ENCODE measurements at places on chromosomes 11 and 22.

DNA sequence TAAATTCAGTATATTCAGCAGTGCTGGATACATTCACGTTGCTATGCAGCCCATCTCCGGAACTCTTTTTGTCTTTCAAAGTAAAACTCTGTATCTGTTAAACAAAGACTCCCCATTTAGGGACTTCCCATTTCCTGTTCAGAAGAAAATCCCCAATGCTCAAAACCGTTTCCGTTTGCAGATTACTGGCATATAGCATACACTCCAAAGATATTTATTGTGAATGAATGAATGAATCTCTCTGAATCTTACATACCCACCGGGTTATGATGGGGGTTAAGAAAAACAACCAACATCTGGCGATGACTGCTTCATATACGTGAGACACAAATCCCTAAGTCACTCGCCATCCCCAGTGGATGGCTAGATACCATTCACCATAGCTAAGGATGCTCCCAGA lies 1.6 kb downstream of the THY1 start:
- DNase-seq = no peak

DNA sequence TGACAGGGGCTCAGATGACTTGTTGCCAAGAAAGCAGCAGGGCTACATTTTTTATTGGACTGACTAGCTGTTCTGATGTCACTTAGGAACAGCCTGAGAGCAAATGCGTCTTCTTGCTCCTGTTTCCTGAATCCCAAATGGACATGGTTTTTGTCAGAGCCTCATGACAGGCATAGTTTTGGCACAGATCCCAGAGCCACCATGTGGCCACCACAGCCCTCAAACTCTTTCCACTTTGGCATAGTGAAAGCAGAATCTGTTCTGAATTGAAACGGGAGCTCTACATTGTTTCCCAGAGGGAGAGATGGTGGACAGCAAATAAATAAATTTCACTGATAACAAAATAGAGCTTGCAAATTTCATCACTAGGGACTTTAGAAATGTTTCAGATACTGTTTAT lies 222.2 kb downstream of the C11orf87 start:
- peak; percentile 43 for DNase-seq

DNA sequence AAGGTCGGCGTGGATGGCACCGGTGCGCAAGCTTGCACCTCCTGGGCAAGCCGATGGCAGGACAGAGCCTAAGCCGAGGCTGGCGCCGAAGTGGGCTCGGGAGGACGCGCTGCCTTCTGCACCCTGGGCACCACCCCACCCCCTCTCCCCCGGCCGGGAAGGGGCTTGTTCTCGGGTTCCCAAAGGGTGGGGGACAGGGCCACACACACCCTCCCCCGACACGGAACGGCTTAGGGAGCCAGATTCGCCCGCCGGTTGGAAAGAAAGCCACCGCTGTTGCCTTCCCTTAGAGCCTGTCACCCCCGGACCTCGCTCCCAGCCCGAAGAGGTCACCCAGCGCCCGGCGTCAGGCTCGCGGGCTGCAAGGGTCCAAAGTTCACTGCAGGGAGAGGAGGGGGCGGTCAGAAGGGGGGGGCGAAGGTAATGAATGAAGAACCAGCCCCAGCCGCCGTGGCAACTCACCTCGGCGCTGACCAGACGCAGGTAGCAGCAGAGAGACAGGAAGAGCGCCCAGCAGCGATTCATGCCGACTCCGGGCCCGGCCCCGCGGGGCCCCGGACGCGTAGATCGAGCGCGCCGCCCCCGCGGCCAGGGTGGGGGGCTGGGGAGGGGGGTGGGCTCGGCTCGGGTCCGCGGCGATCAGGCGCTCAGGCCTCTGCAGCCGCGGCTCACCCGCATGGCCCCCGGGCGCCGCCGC lies 1.2 kb downstream of the PDGFB start:
- no peak for DNase-seq

DNA sequence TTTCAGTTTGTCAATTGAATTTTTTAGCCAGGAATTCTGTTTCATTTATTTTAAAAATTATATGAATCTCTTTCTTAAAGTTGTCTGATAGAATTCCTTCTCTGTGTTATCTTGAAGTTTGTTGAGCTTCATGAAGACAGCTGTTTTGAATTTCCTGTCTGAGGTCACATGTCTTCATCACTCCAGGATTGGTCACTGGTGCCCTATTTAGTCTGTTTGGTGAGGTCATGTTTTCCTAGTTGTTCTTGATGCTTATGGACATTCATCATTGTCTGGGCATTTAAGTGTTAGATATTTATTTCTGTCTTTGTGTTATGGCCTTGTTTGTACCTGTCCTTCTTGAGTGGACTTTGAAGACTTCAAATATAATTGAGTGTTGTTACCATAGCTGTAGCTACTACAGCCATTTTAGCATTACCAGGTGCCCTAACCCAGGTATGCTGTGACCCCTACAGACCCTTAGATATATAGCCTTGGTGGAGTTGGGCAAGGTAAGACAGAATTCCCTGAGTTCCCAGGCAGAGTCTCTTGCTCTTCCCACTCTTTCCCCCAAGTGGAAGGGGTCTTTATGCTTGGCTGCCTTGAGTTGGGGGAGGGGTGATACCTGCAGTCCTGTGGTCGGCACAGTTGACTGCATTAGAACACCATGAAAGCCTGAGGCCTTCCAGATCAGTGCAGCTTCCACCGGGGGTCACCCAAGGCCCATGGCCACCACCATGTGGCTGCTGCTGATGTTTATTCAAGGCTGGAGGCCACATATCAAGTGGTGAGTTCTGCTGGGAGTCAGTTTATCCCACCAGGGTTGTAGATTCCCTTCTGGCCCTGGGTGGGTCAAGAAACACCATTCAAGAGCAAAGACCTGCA lies 229.6 kb downstream of the DYNC2H1 start:
- DNase-seq = no peak

- no peak for DNase-seq
Observed at GRCh38 chr11:11669233-11669846, 47.5 kb upstream of the GALNT18 start.

DNA sequence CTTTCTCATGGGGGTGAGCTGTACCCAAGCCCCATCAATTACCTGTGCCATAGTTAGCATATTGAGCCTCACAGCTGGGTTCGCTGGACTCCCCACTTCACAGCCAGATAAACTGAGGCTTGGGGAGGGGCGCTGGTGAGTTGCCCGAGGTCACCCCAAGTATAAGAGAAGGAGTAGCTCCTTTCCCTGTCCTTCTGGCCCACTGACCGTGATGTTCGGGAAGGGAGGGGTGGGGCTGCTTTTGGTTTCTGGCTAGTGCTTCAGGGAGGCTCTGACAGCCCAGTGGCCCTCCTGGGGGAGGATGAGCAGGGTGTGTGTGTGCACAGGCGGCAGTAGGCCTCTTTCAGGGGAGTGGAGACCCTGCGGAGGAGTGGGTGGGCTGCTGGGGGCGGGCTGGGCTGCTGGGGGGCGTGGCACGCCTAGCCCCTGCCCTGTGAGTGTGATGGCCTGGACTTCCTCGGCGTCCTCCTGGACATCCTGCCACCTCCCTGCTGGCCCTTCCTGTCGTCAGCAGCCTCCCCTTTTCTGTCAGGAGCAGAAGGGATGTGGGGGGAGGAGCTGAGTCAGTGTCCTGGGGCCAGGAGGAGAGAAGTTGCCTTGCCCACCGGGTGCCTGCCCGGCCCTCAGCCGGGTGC lies 50.3 kb downstream of the TRIOBP start:
- DNase-seq = no peak

DNA sequence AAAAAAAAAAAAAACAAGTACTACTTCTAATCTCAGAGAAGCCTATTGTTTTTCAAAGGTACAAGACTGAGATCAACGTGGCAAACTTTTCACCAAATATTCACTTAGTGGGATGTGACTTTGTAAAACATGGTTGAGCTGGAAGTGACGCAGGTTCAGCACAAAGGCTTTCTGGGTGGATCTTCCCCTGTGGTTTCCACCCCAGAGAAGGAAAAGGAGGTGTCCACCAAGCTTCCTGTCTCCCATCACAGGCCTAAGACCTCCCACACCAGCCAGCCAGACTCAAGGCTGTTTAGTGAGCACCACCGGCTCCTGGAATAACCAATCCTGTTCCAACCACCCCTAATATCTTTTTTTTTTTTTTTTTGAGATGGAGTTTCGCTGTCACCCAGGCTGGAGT lies 5.7 kb downstream of the TMEM184B start:
- no peak for DNase-seq

- DNase-seq = no peak
Observed at GRCh38 chr22:36246718-36247117, 6.2 kb upstream of the APOL1 start.

- no peak for DNase-seq
Observed at GRCh38 chr11:16184588-16184987, 171.8 kb downstream of the SOX6 start.

DNA sequence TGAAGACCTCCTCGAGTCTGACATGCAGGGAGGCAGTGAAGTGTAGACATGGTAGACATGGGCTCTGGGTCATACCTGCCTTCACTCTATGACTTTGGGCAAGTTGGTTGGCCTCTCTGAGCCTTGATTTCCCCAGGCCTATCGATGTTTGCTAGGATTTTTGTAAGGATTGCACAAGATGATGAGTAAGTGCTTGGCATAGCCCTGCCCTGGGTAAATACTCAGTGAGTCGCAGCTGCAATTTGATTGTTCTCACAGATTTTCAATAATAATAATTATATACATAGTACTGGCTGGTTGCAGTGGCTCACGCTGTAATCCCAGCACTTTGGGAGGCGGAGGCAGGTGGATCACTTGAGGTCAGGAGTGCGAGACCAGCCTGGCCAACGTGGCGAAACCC lies 18.1 kb downstream of the MCM5 start:
- DNase-seq = no peak

GRCh38 chr11:61593151-61593550 lies 12.3 kb upstream of the SYT7 start:
- no peak for DNase-seq

- DNase-seq = no peak
Observed at GRCh38 chr22:34427841-34428240, 507.6 kb upstream of the LARGE1 start.

DNA sequence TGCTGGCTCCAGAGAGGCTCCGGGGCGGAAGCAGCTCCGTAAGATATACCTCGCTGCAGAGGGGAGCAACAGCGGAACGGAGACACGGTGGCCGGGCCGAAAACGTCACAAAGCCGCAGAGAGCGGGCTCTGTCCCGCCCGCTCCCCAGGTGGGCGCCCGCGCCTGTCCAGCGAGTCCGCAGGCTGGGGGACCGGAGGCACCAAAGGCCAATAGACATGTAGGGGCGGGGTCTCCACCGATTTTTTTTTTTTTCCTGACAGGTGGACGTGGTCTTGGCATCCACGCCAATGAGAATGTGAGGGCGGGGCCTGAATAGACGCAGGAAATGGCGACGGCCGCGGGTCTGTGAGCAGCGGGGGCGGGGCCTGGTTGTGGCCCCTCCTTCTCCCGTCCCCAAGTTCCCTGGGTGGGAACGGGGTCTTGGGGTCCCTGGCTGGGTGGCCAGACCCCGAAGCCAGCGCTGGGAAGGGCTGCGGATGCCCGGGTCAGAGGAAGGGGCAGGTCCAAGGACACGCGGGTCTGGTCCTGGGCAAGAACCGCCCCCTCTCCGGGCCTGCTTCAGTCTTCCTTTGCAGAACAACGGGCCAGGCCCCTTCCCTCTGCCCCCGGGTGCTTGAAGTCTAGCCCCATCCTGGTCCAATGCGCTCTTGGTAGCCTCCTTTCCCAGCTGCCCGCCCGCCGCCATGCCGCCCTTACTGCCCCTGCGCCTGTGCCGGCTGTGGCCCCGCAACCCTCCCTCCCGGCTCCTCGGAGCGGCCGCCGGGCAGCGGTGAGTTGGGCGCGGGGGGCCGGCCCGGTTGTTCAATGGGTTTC lies at the start of gene DNAJC4:
Gene DNAJC4, plus strand, starts transcription at position 378 of the 814 bp plus-strand sequence. Its CDS starts 307 bp downstream, at position 685.
- peak; percentile 79 for DNase-seq

- no peak for DNase-seq
Observed at GRCh38 chr11:70016666-70017367, 61.3 kb upstream of the ANO1 start.

DNA sequence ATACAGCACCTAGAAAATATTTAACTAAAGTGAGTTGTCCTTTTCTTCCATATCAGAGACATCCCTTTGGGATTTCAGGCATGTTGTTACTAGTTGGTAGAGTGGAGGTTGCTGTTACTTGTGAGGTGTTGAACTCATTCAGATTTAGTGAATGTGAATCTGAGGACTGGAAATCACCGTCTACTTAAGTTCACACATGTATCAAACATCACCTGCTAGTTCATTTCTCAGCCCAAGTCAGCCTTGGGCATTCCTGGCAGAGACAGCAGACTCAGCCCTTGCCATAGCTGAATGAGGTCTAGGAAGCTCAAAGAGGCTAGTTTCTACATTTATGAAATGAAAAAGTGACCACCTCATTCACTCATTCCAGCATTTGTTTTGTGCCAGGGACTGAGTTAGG lies 9.7 kb downstream of the KDELR3 start:
- DNase-seq = no peak

GRCh38 chr11:61589961-61590360 lies 9.1 kb upstream of the SYT7 start:
- no peak for DNase-seq

DNA sequence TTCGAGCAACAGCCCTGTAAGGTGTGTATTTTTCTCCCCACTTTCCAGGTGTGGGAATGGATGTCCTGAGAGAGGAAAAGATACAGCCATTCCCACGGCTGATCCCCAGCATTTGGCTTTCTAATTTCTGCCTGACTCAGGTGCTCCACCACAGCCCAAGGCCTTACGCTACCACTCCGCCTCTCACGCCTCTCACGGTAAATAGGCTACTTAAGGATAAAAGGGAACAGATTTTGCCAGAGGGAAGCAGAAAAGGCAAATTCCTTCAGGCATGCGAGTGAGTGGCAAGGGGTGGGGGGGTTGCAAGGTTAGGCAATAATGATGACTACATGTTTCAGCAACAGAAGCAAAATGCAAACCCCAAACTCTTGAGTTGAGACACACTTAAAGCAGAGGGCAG lies 9.2 kb downstream of the PVALB start:
- DNase-seq = no peak

- DNase-seq = no peak
Observed at GRCh38 chr22:39898997-39899396, 1.9 kb upstream of the GRAP2 start.

DNA sequence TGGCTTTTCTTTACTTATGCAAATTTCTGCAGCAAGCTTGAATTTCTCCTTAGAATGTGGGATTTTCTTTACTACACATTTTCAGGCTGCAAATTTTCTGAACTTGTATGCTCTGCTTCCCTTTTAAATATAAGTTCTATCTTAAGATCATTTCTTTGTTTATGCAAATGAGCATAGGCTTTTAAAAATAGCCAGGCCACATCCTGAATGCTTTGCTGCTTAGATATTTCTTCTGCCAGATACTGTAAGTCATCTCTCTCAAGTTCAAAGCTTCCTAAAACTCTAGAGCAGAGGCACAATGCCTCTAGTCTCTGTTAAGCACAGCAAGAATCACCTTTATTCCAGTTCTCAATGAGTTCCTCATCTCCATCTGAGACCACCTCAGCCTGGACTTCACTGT lies 685.9 kb upstream of the LRRC4C start:
- no peak for DNase-seq

GRCh38 chr11:77396305-77396704 lies 77.6 kb downstream of the PAK1 start:
- DNase-seq = no peak
